ENCODE measurements at places on chromosomes 1 and 21.

- DNase-seq = no peak
These were observed 216.4 kb downstream of the SLC44A5 start for GRCh38 chr1:75394386-75395139.

GRCh38 chr1:85463731-85464496, 1.0 kb downstream of the DDAH1 start:
- DNase-seq = peak; percentile 37

DNA sequence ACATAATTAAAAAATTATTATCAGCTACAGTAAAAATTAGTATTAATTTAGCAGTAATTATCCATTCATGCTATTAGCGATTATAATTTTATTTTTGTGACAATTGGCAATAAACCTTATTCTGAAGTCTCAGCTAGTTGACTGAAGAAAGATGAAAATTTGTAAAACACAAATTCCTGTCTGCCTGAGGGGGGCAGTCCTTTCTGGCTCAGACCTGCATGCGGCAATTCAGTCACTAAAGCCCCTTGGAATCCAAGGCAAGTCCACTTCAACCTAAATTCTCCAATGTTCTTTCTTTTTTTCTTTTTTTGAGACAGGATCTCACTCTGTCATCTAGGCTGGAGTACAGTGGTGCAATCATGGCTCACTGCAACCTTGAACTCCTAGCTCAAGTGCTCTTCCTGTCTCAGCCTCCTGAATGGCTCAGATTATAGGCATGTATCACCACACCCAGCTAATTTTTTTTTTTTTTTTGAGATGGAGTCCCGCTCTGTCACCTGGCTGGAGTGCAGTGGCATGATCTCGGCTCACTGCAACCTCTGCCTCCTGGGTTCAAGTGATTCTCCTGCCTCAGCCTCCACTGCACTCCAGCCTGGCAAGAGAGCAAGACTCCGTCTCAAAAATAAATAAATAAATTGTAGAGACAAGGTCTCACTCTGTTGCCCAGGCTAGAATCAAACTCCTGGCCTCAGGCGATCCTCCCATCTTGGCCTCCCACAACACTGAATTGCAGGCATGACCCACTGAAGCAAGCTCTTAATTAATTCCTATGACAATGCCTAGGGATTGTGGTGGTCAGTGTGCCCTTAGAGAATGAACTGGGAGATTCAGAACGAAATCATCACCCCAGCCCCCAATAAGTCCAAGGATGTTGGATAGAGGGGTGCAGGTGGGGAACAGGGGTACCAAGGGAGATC, 24.2 kb upstream of the ITPKB start:
- no peak for DNase-seq

DNA sequence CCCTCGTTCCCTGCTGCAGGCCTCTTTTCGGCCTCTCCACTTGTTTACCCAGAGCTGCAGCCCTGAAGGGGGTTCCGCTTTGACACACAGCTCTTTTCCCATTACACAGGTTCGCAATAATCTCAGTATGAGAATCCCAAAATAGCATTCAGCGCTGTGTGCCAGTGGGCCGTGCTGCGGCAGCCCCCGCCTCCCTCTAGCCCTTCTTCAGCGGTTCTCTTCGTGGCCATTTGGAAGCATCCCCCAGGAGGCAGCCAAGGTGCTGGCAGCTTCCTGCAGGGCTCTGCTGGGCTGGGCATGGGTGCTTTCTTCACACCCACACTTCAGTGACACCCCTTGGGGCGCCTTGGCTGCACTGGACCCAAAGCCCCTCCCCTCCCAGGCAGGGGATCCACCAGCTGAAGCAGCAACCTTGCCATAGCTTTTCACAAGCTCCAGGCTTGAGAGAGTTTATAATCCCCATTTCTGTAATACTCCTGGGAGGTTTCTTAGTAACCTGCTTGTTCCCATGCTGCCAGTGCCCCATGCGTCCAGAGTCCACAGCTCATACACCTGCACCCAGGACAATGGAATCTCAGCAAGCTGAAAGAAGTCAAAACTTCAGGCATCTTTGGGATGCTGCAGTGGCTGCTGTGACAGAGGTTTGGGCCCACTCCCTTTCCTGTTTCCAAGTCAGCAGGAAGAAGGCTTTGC, 8.1 kb downstream of the NCF2 start:
- DNase-seq = no peak

DNA sequence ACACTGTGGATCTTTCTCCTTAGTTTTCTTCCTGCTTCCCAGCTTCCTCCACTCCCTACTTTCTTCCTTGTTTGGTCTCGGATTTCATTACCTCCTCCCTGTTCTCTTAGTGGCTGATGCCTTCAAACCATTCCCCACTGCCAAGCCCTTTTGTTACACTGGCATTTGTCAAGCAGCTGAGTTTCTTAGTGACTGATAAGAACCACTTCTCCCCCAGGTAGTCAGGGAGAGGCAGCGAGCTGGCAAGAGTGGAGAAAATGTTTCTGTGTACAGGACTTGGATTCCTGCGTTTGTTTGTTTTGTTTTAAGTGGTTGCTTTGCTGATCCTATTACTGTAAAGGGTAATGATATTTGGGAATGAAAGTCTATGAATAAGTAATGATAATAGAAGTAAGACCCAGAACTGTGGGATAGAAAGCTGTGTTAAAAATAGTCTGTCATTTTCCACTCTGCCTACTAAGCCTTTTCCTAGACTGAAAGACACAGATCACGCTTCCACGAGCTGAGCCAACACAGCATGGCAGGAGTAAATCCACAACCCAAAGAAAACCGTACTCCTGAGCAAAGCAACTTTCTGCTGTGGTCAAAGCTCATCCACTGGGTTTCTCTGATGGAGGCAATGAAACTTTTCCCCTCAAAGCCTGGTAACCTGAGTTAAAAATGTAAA, 10.1 kb upstream of the SERTAD4 start:
- no peak for DNase-seq

DNA sequence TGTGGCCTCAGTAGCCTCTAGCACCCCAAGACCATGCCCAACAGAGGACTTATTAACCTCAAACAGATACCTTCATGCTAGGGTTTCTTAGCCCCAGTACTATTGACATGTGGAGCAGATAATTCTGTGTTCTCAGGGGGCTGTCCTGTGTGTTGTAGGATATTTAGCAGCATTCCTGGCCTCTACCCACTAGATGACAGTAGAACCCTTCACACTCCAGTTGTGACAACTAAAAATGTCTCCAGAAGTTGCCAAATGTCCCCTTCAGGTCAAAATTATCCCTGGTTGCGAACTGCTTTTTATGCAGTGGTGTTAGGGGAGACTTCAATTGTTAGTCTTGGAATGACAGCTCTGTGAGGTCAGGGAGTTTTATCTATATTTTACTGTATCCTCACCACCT, 8.1 kb downstream of the KAZN start:
- no peak for DNase-seq

DNA sequence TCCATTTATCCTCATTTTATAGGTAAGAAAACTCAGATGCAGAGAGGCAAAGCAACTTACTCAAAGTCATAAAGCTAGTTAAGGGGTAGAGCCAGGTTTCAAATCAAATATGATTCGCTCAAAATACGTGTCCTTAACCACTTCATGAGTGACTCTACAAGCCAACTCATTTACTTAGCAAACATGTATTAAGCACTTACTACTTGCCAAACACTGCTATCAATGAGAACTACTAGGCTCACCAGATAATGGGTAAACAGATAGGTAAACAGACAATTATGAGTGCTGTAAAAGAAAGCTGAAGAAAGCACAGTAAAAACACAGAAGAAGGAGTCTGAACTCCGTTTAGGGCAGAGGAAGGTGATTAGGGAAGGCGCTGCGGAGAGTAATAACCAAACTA, 65.9 kb downstream of the WDR64 start:
- no peak for DNase-seq

GRCh38 chr1:27873671-27874384, 1.5 kb downstream of the THEMIS2 start:
- no peak for DNase-seq

DNA sequence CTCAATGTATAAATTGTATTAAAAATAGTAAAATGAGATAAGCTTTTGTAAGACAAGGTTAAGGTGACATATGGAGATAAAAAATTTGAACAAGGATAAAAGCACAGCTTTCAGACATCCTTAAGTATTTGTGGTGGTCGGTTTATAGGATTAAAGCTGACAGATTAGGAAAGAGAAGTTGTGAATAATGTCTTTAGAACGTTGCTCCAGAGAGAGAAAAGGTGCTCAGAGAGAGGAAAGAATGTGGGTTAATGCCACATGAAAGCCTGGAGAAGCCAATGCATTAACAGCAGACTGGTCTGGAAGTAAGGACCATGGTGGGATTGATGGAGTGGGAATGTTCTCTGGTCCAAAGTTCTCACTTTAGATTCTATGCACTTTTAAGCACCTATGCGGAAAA, 44.8 kb downstream of the ATP6V1G3 start:
- DNase-seq = no peak

DNA sequence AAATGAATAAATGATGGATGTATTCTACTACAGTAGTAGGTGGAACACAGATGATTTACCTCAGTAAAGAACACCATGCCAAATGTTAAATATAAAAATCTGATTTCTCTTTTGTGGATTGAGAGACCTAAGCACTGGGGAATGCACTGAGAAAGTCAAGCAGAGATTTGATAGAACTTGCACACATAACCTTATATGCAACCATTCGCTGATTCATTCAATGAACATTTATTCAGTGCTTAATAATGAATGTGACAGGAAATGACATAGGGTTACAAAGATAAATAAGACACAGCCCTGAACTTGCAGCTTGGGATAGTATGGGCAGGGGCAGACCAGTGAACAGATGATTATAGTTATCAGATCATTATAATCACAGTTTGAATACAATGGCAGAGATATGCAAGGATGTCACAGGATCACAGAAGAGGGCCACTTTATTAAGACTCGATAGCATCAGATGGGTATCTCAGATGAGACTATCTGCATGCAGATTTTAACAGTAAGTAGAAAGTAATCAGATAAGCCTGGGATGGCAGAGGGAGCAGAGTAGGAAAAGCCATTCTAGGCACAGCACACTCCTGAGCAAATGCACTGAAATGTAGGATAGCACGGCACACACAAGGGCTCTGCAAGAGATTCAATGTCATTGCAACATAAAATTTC, 169.4 kb downstream of the ASTN1 start:
- no peak for DNase-seq

DNA sequence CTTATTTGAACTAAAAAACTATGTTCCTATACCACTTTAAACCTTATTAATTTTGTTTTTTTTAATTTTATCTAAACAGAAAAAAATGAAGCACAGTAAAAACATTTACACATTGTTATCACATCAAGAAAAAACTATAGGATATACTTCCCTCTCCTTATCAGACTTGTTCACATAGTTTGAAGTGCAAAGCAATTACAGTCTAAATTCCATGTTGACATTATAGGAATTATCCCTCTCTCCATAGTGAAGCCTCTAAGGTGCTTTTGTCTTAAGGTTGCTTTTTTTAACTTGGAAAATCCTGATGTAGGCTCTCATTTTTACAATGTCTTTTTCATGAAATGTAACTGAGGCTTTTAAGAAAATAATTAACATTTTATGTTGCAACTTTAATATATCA, 85.8 kb downstream of the RGS21 start:
- no peak for DNase-seq

- no peak for DNase-seq
These were observed 1.0 kb upstream of the KCNC4 start for GRCh38 chr1:110208916-110209645.

GRCh38 chr21:31564439-31564838, 95.1 kb upstream of the SOD1 start:
- no peak for DNase-seq

- DNase-seq = no peak
These were observed 11.0 kb upstream of the TNFRSF8 start for GRCh38 chr1:12052008-12052573.
